ENCODE measurements at places on chromosomes 12 and 14.

- DNase-seq = no peak
Observed at GRCh38 chr14:81091660-81092059, 129.1 kb downstream of the GTF2A1 start.

DNA sequence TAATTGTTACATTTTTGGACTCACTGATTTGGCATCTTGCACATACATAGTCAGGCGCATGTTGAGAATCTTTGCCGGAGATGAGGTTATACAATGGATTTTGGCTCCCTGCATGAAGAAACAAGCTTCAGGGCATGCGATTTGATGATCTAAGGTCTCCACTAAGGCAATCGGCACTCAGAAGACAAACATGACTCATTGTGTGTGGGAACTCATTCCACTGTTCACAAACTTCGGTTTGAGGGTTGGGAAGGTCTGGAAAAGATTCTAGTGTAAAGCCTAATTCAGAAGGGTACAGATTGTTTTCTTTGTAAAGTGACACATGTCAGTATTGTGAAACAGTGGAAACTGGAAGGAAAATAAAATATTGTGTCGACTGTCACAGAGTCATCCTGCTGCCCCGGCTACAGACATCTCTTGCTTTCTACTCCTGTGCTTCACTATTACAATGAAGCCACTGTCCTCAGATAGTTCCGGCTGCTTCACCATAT, 192.6 kb upstream of the HMGA2 start:
- no peak for DNase-seq

DNA sequence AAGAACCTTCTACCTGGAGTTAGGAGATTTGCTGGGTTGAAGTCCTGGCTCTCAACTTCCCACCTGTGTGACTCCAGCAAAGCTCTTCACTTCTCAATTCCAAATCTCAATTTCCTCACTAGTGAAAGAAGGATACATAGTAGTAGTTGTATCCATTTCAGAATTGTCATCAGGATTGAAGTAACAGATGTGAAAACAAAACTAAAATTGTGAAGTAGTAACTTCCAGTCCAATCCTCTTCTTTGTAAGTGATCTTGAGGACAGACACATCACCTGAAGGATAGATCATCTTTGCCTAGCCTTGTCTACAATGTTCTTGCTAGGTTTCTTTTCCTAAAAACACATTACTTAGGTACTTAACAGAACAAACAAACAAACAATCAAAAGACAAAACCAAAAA, 1.2 kb upstream of the LRRK2 start:
- DNase-seq = no peak

DNA sequence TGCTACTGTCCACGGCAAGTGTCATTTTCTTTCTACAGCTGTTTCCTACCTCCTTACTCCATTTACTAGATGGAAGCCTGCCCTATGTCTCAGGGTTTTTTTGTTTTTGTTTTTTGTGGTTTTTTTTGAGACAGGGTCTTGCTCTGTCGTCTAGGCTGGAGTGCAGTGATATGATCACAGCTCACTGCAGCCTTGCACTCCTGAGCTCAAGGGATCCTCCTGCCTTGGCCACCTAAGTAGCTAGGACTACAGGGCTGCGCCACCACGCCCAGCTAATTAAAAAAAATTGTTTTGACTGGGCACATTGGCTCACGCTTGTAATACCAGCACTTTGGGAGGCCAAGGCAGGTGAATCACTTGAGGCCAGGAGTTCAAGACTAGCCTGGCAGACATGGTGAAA, 14.7 kb downstream of the TUBA1A start:
- DNase-seq = no peak

DNA sequence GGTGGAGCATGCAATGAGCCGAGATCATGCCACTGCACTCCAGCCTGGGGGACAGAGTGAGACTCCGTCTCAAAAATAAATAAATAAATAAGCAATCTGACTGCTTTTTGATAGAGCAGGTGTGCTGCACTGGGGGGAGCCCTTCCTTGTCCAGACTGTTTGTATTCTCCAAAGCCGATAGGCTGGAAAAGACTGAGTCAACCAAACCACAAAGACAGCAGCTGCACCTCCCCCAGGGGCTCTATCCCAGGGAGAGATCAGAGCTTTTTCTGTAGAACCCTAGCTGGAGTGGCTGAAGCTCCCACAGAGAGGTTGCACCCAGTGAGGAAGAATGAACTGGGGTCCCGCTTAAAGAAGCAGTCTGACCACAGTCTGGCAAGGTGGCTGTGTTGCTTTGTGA, 45.8 kb upstream of the LALBA start:
- DNase-seq = no peak

- no peak for DNase-seq
Observed at GRCh38 chr14:76916040-76916715, 90.0 kb downstream of the LRRC74A start.

DNA sequence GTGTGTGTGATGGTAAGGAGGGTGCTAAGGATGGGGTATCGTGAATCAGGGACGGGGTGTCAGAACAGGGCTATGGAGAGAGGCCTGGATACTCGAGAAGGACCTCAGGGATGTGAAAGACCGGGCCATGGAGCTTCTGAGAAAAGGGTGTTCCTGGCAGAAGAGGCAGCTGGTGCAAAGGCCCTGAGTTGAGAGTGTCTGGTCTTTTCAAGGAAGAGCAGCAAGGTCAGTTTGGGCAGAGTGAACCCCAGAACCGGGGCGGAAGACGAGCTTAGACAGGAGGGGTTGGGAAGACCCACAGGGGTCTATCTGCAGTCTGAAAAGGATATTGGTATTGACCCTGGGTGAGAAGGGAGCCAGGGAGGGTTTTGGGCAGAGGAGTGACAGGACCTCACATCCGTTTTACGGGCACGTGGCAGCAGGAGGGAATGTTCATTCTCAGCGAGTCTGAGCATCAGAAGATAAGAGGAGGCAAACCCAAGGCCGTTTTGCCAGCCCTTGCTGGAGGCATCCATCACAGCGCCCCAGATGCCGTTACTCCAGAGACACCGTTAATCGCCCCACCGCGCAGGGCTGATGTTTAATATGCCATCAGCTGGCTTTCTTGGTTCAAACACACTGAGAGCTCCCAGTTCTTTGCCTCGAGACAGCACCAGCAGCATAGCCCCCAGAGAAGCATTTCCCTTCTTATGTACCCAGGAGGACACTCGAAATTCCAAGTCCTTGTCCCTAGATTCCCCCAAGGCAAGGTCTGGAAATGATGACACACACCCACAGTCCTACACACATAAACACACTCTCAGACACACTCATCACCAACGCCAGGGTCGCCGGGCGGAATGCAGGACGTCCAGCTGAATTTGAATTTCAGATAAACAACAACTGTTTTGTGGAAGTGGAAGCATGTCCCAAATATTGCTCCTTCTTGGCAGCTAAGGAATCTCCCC, 41.4 kb upstream of the EML1 start:
- no peak for DNase-seq

GRCh38 chr12:13008741-13009380, 8.8 kb upstream of the HEBP1 start:
- no peak for DNase-seq

DNA sequence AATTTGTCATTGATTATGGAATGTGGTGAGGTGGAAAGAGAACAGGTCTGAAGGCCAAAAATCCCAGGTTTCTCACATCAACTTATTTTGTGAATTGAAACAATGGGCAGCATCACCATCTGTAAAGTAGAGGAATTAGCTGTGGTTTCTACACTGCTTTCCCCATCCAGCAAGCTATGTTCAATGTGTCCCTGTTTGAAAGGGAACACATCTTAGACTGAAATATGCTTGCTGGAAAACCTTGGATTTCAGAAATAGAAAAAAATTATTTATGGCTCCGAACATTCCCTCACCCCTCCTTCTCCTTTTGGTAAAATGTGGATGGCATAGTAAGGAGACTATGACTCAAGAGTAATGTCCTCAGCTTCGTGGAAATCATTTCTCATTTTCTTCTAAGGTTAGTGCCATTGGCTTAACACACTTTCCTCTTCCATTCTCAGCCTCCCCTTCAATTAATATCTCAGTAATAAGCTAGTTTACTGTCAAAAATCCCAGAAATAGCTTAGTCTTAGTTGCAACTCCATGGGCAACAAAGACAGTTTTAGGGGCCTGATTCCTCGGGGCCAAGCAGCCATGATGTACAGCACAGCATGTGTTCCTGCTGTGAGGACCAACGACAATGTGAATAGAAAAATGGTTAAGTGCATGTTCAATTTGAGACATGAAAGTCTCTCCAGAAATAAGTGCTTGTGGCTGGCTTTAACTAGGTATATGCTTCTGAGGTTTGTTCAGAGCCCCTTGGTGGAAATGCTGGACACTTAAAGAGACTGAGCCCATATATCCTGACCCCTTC, 205.8 kb upstream of the SLC38A2 start:
- DNase-seq = no peak

DNA sequence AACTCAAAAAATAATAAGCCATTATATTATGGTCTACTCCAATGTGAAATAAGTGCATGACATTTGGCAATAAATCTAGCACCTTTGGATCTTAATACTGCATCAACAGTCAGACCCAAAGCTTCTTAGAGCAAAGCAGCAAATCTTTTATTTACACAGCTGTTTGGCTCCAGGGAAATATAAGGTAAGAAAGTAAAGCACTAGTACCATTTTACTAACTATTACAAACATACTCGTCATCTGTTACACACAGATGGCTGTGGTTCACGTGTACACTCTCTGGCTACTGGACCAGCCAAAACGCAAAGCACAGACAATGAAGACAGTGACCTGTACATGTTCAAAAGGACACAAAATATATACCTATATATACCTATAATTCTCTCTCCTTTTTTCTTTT, 2.8 kb downstream of the FGD6 start:
- DNase-seq = no peak

GRCh38 chr12:43988838-43989560, 153.1 kb downstream of the TMEM117 start:
- DNase-seq = no peak

GRCh38 chr14:74739293-74740030, 23.7 kb upstream of the YLPM1 start:
- no peak for DNase-seq

Data from SK-N-SH (cell line).